ENCODE measurements at places on chromosomes 1 and 21.

DNA sequence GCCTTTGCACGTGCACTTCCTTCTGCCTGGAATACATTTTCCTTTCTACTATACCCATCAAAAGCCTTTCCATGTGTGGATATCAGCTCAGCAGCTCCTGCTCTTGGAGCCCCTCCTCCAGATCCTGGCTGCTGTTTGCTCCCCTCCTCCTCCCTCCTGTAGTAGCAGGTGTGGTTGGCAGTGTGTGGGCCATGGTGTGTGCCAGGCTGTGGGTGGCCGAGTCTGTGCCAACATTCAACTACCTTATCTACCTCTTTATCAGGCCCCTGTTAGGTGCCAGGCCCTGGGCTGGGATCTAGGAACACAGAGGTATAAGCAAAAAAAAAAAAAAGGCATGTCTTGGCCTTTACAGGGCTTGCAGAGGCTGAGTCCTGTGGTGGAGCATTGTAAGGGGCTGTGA is 180.6 kb upstream of the JUN start:
- DNase-seq = no peak

DNA sequence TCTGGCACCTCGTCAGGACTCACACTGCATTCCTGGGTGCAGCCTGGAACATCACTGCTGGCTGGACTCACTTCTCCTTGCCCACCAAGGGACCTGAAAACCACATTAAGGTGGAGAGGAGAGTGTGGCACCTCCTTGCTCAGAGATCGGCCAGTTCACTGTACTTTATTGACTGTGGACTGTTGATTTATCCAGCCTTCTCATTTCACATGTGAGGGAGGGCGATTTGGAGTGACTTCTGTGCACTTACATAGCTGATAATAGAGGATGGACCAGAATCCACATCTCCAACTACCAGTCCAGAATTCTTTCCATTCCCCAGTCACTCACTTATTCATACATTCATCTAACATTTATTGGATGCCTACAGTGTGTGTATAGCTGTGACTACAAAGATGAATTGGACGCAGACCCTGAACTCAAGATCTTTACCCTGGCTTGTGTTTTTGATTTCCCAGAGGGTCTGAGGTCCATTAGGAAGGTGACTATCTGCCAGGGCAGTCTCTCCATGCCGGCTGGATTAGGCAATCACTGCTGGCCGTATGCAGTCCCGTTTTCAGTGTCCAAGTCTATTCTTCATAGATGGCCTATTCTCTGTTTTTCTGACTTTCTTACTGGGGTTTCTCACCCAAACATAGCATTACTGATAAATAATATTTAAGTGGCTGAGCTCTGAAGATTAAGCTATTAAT is 233.5 kb upstream of the SGIP1 start:
- no peak for DNase-seq

- no peak for DNase-seq
These were observed 135.8 kb downstream of the EDEM3 start for GRCh38 chr1:184618851-184619250.

DNA sequence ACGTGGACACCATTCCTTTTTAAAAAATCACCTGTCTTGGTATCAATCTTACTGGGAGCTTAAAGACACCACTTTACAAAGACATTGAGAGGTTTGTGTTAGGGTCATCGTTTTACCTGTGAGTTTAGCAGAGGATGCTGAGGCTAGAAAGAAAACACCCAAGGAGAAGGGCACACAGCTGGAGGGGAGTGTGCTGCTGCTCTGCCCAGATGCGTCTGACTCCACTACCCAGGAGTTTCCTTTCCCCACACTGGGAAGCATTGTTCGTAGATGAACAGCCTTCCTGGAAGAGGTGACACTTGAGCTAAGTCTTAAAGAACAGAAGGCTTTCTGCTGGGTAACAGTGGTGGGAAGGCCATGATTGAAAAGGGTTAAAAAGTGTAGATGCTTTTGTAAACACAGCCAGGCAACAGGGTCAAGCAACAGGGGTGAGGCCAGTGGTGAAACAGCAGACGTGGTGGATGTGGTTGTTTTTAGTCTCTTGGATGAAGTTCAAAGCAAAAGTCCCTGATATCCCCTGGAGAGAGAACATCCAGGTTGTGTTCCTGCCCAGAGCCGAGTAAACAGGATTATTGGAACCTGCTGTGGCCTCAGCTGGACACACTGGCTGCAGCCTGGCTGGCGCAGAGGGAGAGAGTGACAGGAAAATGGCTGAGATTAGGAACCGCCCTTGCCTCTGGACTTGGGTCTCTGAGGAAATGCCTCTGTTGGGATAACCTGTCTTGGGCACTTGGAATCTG is 198.6 kb upstream of the JUN start:
- no peak for DNase-seq

- peak; percentile 35 for DNase-seq
These were observed 2.5 kb upstream of the LMO4 start for GRCh38 chr1:87325982-87326738.

- DNase-seq = no peak
These were observed 42.9 kb upstream of the RRP15 start for GRCh38 chr1:218242171-218242570.

DNA sequence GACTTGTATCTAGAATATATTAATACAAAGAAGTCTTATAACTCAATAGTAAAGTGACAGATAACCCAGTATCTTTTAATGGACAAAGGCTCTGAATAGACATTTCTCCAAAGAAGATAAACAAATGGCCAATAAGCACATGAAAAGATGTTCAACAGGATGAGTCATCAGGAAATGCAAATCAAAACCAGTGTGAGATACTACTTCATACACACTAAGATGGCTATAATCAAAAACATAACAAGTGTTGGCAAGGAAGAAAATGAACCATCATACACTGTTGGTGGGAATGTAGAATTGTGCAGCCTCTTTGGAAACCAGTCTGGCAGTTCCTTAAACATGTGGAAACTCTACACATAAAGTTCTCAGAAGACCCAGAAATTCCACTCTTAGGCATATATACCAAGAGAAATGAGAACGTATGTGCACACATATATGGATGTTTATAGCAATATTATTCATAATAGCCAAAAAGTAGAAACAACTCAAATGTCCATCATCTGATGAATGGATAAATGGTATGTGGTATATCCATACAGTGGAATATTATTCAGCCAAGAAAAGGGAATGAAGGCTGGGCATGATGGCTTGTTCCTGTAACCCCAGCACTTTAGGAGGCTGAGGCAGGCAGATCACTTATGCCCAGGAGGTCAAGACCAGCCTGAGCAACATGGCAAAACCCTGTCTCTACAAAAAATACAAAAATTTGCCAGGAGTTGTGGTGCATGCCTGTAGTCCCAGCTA is 9.9 kb upstream of the MPL start:
- DNase-seq = no peak

DNA sequence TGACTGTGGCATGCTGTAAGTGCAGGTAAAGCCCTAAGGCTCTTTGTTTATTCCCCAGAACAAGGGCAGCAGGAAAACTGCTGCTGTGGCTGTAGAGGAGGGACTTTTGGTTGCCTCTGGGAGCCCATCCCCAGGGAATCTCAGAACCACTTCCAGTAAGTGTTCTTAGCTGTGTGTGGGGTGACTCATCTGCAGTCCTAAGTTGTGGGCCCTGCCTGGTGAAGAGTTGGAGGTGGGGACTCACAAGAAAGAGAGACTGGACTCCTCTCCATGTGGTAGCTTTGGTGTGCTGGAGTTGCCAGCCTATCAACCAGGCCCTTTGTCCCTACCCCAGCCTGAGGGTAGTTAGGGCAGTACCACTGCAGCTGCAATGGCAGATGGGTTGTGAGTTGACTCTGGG is 24.0 kb upstream of the DENND1B start:
- peak; percentile 71 for DNase-seq

DNA sequence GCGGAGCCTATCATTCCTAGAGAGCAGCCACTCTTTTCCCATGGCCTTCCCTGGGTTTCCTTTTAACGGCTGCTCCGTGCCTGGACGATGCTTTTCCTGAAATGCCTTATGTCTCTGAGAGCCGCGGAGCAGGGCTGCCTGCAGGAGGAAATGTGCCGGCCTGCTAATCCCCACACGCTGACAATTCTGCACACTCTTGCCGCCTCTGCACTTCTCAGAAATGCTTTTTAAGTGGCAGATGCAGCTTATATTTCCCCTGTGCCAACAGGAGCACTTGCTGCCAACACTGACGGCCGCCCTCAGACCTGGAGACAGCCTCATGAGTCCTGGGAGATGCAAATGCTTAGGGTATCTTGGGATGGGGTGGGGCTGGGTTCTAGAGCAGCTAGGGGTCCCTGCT is 253.2 kb downstream of the GRIK3 start:
- no peak for DNase-seq

- DNase-seq = peak; percentile 55
These were observed 10.0 kb upstream of the C1orf115 start for GRCh38 chr1:220680085-220680687.

DNA sequence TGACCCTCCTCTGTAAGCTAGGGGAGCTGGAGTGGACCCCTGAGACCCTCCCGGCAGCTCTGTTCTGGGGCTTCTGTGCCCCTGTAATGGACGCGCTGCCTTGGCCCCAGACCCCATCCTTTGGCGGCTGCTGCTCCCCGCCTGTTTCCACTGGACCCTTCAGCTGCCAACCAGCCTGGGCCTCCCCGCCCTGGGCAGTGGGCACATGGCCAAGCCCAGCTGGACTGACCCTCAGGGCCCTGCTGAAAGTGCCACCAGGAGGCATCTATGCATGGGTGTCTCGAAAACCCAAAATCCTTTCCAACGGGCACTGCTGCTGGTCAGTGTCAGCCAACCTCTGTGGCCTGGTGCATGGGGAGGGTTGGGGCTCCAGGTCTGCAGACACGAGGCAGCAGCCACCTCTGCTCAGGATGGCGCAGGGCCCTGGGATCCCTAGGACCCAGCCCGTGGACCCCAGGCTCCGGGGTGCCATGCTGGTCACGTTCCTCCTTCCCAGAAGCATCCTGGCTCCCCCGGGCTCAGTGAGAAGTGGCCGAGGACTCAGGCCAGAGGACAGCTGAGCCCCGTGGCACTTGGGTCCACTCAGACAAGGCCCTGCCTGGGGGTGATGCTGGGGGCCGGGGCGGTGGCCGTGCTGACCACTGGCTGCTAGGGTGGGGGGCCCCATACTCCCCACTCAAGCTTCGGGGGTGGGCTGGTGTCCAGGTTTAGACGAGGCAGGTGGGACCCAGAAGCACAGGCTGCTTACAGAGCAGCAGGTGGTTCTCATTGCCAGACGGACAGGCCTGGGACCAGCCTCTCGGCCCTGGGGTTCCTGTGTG is 46.9 kb downstream of the SLX9 start:
- DNase-seq = no peak

DNA sequence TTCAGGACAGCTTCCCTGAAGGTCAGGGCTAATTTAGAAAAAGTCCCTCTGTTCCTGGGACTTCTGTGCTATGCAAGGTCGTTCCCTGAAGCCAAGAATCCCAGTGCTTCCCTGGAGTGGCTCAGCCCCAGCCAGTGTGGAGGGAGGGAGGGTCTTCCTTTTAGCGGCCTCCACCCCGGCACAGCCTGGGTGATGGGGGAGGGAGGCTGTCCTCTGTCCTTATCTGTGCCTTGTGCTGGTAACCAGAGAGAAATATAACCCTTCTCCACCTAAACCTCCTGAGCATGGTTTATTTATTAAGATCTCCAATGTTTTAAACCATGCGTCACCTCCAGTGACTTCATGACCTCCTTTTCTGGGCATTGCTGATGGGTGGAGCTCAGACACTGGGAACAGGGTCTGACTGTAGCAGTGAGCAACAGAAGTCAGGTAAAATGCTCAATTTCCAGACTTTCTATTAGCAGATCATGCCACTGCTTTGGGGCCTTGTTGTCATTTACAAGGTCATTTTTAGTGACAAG is 157.1 kb downstream of the DSCAM start:
- no peak for DNase-seq

GRCh38 chr1:59541161-59541560 is 244.3 kb downstream of the FGGY start:
- no peak for DNase-seq

DNA sequence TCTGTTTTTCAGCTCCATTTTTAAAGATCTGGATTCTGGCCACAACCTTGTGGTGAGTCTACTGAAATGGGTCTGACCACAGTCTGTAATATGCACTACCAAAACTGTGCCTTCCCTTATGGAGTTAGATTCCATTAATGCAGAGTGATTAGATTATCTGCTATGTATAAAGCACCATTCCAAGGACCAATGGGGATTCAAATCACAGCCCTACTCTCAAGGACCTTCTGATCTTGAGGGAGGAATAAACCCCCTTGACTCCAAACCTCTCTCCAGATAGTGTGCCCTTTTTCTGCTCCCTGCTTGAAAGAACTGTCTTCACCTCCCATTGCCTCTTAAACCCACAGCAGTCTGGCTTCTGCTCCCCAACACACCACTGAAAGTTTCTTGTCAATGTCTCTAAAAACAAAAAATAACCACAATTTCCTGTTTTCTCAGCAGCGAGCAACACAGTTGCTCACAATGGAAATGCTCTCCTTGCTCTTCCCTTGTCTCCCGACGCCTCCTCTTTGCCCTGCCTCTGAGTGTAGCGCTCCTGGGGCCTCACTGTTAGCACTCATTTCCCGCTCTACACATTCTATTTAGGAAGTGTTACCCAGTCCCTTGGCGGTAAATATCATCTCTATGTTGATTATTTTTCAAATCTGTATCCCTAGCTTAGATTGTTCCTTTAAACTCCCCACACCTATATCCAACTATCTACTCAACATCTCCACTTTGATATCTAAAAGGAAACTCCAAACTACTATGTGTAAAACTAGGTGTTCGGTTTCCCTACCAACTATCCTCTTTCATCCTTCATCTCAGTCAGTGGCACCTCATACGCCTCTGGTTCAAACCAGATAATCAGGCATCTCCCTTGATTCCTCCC is 13.6 kb downstream of the PCNX2 start:
- DNase-seq = no peak

- DNase-seq = no peak
These were observed 144.6 kb downstream of the LRRIQ3 start for GRCh38 chr1:74053407-74053806.

DNA sequence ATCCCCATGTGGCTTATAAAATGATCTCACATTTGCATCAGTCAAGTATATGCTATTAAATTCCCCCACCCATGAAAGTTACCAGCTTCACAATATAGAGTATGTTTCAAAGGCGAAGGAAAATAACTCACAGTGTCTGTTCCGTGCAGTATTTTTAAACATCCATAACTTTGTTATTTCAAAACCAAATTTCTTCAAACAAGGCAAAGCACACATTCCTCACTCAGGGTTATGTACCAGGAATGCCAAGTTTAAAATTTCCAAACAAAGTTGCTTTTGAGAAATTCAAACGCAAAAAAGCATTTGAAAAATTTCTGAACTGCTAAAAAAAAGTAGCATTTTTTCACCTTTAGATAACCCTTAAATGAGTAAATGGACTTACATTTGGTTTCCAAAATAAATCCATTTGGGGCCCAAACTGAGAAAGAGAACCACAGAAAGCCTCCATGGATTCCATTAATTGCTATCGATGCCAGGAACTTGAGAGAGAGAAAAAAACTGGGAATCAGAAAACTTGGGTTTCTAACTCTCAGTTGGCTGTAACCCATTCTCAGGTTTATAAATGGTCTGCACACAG is 149.5 kb downstream of the SLC30A10 start:
- DNase-seq = no peak

- peak; percentile 81 for DNase-seq
These were observed 1.1 kb downstream of the POGZ start for GRCh38 chr1:151457911-151458801.
